ENCODE measurements at places on chromosomes 2 and 18.

- peak; percentile 14 for DNase-seq
Observed at GRCh38 chr2:138298120-138298814, 203.3 kb upstream of the SPOPL start.

DNA sequence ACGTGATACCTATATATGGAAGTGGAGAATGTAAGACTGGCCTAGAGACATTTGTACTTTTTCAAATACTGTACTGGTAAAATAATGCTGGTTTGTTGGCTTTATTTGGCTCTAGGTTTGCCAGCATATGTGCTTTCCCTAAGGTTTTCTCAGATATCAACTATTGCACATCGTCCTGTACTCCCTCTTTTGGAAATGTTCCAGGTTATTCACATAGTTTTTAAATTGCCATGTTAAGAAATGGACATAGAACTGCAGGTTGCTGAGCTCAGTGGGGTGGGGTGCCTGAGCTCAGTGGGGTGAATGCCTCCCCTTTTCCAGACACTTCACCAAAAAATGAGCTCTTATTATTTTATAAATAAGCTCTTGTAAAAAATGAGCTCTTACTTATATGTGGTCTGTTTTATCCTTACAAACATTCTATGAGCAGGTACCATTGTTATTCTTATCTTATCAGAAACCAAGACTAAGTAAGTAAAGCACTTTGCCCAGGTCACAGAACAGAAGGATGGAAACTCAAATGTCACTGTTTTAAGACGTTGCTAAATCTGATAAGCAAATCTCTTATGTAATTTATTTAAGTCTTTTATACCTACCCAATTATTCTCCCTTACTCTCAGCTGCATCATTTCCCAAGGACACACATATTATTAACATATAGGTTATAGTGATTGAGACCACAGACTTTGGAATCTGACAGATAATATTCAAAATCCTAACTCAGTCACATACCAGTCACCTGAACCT is 99.0 kb downstream of the CPS1 start:
- peak; percentile 71 for DNase-seq

DNA sequence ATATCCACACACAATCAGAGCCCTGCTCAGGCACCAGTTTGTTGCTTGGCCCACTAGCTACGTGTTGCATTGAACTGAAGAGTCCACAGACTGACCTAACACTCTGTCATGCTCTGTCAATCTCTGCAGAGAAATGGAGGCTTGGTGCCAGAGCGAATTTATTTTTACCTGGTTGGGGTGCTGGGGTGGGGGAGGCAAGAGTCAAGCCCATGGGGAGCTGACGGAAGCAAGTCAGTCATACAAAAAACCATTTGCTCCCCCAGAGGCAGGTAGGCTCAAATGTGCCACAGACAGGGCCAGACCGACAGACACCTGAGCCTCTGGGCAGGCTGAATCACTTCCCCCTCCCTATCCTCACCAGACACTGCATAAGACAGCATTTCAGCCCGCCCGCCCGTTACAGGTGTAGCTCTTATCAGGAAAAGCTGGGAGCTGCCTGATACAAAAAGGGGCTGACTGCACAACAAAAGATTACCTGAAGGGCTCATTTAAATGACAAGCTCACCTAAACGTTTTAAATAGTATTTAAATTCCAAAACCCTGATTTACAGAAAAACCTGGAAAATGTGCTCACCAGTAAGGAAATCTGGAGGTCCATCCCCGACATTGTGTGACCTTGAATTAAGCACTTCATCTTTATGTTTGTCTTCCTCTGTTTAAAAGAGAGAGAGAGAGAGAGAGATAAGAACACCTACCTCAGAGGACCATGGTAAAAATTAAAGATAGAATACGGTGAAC is 2.1 kb upstream of the PCBP1 start:
- peak; percentile 74 for DNase-seq

- DNase-seq: no peak
Observed at GRCh38 chr18:63155910-63156773, 163.4 kb downstream of the BCL2 start.

GRCh38 chr18:50563376-50563775 is 3.5 kb downstream of the MAPK4 start:
- DNase-seq: no peak

GRCh38 chr2:46441838-46442712 is 37.3 kb upstream of the TMEM247 start:
- no peak for DNase-seq

GRCh38 chr18:36015629-36016028 is 43.1 kb downstream of the RMP24 start:
- DNase-seq: no peak

- no peak for DNase-seq
Observed at GRCh38 chr18:49168281-49168985, 217.7 kb upstream of the SMAD7 start.

- DNase-seq: no peak
Observed at GRCh38 chr18:31297248-31297647, 20.7 kb upstream of the DSG1 start.

GRCh38 chr2:40200366-40200915 is 251.4 kb downstream of the SLC8A1 start:
- no peak for DNase-seq

DNA sequence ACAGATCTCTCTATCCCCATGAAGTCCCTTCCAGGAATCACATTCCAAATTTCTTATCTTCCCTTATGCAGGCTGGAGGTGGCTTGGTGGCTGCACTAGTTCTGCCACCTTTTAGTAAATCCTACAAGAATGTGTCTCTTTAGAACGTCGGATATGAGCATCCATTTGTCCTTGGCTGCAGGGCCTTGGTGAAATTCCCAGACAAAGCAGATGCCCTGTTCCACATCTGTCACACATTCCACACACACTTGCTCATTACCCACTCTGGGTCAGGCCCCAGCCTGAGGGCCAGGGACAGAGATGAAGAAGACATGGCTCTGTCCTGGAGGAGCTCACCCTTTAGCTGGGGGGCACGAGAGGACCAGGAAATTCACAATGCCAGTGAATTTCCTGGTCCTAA is 31.2 kb upstream of the GPR17 start:
- no peak for DNase-seq

GRCh38 chr2:148342086-148342485 is 302.5 kb upstream of the EPC2 start:
- no peak for DNase-seq

GRCh38 chr2:234714711-234715110 is 217.8 kb upstream of the ARL4C start:
- DNase-seq: no peak

DNA sequence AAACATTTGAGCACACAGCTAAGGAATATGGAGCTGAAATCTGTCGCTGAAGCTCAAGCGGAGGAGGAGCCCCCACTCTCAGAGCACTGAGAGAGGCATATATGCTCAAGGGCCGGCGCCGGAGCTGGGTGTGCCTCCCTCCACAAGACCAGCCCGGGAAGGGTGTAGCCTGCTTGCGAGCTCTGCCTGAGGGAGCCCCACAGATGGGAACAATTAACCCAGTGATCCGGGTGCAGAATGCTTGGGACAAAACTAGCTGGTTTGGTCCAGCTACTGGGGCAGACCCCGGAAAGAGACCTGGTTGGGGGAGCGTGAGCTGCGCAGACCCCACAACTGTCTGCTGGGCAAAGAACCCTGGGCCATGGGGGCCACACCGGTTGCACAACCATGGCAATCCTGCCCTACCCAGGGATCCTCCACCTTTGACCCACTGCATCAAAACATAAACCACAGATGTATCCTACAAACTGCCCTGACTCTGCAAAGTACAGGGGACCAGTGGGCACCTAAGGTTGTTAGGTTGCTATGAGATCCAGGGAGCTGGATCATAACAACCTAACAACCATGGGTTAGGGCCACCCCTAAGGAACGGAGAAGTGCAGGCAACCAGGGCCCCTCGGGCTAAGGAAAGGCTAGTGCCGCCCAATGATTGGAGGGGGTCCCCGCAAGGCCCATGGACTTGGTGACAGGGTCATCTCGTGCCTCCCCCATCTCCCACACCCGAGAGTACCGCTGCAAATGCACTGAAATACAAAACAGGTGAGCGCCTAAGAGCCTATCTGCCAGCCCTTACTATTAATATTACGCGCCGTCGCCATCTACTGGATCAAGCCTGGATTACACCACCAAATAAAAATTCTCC is 53.4 kb upstream of the SCN1A start:
- peak; percentile 76 for DNase-seq

DNA sequence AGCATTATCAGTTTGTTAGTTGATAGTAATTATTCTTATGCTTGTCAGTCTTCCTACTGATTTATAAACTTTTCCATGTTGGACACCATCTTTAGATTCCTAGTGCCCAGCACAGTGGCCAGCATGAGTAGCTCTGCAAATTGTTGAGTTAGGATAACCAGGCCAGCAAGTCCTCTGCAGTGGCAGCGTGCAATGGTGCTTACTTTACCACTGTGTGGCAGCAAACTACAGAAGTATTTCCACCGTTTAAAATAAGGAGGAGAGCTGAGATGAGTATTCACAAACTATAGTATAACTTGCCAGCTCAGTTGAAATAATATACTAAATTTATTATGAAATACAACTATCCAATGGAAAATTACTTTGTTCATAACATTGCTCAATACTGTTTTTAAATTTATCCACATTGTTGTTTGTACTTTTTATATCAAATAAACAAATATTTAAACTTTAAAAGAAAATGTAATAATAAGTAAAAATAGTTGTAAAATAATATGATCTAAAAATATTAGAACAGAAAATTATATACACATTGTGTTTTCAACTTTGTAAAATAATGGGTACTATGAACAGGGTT is 9.3 kb upstream of the THADA start:
- peak; percentile 47 for DNase-seq

DNA sequence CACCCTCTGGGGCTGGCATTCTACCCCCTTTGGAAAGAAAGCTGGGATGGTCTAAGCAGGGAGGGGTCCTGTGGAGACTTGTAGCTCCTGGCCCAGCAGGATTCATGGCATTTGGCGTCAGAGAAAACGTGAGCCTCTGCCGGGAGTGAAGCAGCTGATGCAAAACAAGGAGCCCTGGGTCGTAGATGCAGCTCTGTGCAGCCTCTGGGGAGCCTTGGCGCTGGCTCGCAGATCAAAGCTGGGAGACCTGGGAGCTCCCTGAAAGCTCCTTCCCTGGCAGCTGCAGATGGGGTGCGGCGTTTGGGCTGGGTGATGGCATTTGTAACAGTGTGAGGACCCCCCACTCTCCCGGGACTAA is 148.3 kb downstream of the KLHL29 start:
- DNase-seq: peak; percentile 92

Data from NCI-H2171 treated with DMSO at 0.1 percent for 48 hours (cell line).